NCI-H1092 (cell line): ENCODE measurements at places on chromosomes 1 and 21.

- DNase-seq: no peak
Observed at GRCh38 chr1:83746234-83746633, 252.7 kb downstream of the TTLL7 start.

GRCh38 chr1:27348861-27349783, 7.3 kb downstream of the SYTL1 start:
- no peak for DNase-seq

DNA sequence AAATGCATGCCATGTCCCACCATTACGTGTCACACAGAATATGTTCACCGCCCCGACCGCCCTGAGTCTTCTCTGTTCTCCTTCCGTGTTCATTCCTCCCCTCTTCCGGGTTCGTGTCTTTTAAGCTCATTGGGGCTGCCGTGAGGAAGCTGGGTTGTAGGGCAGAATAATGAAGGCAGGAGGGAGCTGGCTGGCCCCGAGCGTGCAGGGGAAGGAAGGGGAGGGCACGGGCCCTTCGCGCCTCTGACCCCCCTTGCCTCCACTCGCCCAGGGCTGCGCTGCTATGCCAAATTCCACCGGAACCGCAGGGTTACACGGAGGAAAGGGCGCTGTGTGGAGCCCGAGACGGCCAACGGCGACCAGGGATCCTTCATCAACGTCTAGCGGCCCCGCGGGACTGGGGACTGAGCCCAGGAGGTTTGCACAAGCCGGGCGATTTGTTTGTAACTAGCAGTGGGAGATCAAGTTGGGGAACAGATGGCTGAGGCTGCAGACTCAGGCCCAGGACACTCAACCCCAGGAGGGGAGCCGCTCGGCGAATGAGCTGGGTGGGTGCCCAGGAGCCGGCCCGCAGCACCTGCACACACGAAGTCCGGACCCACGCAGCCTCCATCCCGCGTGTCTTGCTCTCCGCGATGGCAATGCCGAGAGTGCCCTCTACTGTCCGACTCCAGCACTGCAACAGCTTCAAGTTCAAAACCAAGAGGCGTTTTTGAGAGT, 16.5 kb upstream of the AGTRAP start:
- DNase-seq: peak; percentile 40

- DNase-seq: no peak
Observed at GRCh38 chr21:43731476-43731875, 12.5 kb downstream of the PDXK start.

- DNase-seq: no peak
Observed at GRCh38 chr1:174682419-174683008, 234.8 kb downstream of the GPR52 start.

- DNase-seq: no peak
Observed at GRCh38 chr21:18164483-18164882, 80.2 kb upstream of the CHODL start.

- no peak for DNase-seq
Observed at GRCh38 chr1:154906621-154907081, 29.9 kb downstream of the PMVK start.

DNA sequence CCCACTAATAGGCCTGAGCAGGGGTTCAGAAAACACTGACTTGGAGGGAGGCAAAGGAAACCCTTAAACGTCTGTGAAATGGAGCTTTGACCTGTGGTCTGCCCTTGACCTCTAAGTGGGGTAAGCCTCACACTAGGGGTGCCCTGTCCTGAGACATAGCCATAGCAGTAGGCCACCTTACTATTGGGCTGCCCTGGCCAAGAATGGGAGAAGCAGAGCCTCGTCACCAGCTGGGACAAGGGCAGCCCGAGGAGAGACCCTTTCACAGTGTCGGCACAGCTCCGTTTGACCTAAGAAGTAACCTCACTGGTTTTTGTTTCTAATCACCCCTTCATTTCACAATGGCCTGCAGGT, 26.4 kb upstream of the IFNAR2 start:
- DNase-seq: no peak

GRCh38 chr1:234315091-234315541, 58.1 kb upstream of the COA6 start:
- no peak for DNase-seq

DNA sequence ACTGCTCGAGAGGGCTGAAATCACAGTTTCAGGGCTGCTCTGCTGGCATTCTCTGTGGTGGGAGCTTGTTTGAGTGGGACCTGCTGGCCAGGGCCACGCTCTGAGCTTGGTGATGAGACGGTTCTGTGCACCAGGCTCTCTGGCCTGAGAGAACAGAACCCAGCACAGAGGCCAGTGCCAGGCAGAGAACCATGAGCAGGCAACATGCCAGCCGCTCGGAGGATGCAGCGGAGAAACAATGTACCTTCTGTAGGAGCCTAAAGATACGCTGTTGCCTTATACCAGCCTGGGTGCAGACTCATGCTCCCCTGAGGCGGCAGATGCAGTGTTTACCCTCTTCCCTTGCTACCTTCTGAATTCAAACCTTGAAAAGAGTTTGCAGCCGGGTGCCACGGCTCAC, 10.0 kb downstream of the C2CD2 start:
- no peak for DNase-seq

DNA sequence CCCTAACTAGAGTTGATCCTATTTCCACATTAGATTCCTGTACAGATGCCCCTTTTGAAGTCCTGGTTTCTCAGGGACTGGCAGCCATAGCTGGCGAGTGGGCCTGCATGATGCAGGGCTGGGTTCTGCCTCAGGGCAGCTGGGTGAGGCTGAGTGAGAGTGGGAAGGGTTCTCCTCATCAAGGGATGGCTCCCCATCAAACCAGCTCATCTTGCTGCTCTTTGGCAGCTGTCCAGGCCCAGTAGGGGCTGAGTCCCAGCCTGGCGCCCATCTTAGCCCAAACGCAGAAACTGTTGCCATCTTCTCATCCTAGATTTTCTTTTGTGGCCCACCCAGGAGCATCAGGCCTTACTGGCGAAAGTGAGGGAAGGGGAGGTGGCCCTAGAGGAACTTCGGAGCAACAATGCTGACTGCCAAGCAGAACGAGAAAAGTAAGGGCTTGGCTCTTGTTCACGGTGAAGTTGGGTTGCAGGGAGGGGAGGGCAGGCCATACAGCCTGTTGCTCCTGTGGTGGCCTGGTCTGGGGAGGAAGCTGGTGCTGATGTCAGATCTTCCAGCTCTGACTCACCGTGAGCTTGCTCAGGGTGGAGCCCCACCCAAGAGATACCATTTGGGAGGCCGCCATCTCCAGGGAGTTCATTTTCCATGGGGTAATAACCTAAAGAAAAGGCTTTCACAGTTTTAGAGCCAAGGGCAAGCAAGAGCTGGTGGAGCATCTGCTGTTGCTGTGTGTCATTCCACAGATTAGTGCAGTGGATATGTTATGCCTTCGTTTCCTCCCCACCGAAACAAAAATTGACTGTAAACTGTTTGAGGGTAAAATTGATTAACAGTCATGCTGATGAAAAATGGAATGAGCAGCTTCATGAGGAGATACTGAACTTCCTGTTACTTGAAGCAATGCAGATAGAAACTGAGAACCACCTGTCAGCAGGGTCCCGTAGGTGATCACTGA, 34.7 kb downstream of the TUFT1 start:
- no peak for DNase-seq
